Spinal cord (tissue), 10 donors: ENCODE measurements at places on chromosomes 6 and 20.
A peak's percentile ranks its signal among the peaks of the same experiment; 100 is the strongest.

DNA sequence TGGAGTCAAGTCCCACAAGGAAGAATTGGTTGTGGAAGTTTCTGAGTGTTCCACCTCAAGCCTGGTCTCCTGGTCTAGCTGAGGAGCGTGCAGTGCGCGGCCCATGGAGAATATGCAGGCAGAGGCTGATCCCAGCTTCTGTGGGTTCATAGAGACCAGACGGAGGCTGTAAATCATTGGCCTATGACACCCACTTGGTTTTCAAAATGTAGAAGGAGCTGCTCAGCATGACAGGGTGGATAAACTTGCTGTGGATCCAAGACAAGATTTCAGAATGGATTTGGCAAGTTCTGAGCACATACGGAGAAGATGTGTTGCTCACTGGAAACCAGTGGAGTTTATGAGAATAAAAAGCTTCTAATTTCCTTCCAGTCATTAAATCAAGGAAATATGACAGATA lies 744 bp downstream of the KIF25 start:
- DNase-seq, result no peak

DNA sequence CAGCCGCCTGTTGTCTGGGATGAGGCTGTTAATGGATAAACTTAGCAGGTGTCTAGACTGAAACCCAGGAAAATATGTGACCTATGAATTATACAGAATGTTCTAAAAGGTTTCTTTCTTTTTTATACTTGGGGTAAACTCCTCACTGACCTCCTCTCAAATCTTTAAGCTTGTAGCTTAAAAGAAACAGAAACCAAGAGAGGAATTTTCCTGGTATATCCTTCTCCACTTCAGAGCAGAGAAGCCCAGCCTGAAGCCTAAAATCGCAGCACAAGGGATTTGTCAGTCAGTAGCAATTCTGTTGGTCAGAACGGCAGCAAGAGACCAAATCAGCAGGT lies 99.4 kb upstream of the RIPOR2 start:
- no peak for DNase-seq

DNA sequence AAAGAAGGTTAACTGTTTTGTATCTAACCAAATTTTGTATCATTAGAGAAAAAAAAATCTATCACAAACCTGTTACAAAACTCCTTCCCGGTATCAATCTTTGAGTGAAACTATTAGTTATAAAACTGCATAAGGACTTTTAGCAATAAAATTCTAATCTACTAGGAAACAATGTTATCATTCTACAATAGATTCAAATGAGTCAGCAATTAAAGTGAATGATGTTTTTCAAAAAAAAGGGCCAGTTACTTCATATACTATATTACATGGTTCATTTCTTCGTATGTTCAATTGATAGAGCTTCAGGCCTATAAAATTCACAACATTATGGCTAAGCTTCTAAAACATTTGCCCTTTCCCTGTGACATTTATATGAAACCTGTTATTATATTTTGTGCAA lies 15.6 kb downstream of the ASCC3 start:
- DNase-seq, result no peak

GRCh38 chr20:45548410-45548809 lies 1.2 kb upstream of the EPPIN start:
- no peak for DNase-seq

- DNase-seq, result no peak
These were observed 13.6 kb downstream of the STMND1 start for GRCh38 chr6:17115251-17116116.

DNA sequence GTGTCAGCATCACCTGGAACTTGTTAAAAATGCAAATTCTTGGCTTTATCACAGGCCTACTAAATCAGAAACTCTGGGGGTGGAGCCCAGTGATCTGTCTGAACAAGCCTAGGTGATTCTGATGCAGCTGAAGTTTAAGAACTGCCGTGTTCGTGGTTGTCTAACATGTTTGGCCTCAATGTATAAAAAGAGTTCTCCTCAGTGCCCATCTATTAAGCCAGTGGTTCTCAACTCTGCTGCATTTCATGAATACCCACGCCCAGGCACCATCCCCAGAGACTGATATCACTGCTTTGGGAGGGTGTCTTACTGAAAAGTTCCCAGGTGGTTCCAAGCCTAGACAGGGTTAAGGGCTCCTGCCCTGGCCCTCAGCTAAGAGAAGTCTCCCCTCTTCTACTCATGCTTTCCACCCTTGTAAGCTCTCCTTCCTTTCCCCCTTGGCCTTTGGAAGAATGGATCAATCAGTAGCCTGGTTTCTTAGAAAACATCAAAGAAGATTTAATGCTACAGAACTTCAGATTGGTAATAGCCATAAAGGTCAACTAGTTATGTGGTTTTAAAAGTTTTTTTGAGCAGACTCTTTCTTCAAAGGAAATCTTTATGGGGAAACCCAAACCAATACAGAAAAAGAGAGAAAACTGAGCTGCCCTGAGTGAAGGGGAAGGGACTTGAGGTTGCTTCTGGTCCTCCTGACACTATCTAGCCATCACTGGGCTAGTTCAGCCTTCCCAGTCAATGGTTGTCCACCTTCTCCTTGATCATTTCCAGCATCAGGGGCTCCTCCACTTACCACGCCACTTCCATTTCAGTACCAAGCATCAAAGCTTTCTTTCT lies 38.9 kb upstream of the TNFAIP3 start:
- DNase-seq, result no peak

DNA sequence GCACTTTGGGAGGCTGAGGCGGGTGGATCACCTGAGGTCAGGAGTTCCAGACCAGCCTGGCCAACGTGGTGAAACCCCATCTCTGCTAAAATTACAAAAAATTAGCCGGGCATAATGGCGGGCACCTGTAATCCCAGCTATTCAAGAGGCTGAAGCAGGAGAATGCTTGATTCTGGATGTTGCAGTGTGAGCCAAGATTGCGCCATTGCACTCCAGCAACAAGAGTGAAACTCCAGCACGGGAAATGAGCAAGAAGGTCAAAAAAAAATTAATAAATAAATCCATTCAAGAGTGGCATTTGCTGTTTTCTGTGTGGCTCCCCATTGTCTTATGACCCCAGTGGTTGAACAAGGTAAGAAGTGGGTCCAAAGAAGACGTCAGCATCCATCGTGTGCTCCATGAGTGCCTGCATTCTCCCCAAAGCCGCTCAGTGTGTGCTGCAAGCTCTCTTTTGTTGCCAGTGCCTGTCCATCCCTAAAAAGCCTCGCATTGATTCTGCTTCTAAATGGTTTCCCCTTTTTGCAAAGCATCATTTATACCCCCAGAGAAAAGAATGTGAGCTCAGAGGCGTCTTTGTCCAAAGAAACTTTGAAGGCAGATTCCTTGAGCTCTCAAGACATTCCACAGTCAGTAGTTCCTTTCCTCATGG lies 38.8 kb upstream of the MAP3K4 start:
- DNase-seq, result peak; percentile 33

- no peak for DNase-seq
These were observed 112.0 kb downstream of the ISM1 start for GRCh38 chr20:13333036-13333435.

DNA sequence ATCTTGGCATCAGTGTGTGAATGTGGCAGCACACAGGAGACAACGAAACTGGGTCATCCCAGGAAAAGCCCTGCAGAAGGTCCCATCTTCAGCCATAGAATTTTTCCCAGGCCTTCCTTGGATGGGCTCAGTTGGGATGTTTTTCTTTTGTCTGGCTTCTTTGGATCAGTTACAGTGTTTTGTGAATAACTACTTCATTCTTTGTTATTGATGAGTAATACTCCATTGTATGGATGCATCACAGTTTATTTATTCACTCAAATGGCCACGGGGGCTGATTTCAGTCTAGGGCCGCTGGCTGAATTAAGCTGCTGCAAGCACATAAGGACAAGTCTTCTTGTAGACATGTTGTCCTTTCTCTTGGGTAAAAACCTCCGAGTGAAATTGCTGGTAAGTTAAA lies 81.3 kb upstream of the CD93 start:
- DNase-seq, result no peak

GRCh38 chr6:154579046-154579445 lies 68.6 kb upstream of the CNKSR3 start:
- no peak for DNase-seq

DNA sequence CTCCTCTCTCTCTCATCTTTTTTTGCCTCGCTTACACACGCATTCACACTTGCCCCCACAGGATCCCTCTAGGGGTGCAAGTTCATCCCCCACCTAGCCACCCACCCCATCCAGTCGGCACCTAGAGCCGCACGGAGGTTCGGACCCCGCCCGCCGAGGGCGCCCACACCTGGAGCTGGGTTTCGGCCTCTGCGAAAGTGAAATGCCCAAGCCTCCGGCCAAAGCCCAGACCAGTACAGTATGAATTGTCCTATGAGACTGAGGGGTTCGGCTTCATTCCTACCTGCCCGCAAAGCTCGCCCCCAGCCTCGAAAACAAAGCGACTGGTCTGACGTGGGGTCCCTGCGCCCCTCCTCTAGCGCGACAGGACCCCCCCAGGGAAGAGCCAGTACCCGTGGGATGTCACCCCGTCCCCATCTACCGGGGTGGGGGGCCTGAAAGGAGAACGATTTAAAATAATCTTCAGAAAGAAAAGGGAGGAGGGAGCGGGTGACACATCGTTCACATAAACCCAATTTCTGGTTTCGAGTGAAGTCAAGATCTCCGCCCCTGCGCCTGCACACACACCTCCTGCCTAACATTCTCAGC lies 1.5 kb downstream of the TFAP2A start:
- no peak for DNase-seq
